Right forelimb (tissue), 1 donor: ENCODE measurements at places on chromosomes 4 and X.

GRCh38 chr4:75634951-75635350 is 4.6 kb upstream of the CDKL2 start:
- DNase-seq: no peak

GRCh38 chrX:96435378-96436035 is 249.1 kb upstream of the DIAPH2 start:
- no peak for DNase-seq

- DNase-seq: no peak
These were observed 334.6 kb upstream of the CPEB2 start for GRCh38 chr4:14667624-14668151.

- no peak for DNase-seq
These were observed 30.5 kb downstream of the ZBTB49 start for GRCh38 chr4:4320528-4320927.

DNA sequence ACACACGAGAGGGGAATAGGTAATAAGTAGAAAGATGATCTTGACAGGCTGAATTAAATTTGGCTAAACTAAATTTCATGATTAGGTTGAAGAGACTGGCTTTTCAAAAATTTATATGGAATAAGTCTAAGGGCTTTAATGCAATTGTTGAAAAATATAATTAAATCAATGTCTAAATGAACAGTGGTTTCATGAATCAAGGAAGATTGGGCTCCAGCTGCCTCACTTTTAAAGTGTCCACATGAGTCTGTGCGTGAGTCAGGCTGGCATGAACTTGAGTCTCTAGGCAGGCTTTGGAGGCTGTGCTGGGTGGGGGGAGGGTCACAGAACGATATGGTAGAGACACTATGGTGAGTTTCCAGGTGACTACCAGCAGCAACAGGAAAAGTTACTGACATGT is 111.9 kb downstream of the SORBS2 start:
- no peak for DNase-seq

DNA sequence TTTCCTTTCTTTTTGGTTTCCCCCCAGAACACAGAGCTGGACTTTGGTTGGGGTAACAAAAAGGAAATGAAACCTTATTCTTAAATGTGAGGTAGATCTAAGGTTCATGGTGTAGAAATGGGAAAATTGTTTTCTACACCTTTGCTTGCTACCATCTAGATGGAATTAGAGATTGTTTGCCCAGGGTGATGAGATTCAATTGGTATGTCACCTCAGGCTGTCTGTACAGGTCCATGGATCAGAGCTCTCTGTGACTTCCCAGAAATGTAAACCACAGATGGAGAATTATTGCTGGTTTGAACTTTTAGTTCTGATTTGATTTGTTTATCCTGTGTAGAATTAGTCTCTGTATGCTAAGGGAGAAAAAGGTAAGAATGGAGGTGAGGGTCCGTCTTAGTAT is 146.7 kb downstream of the PCDH7 start:
- DNase-seq: no peak

- DNase-seq: no peak
These were observed 148.1 kb downstream of the NWD2 start for GRCh38 chr4:37392521-37393255.

DNA sequence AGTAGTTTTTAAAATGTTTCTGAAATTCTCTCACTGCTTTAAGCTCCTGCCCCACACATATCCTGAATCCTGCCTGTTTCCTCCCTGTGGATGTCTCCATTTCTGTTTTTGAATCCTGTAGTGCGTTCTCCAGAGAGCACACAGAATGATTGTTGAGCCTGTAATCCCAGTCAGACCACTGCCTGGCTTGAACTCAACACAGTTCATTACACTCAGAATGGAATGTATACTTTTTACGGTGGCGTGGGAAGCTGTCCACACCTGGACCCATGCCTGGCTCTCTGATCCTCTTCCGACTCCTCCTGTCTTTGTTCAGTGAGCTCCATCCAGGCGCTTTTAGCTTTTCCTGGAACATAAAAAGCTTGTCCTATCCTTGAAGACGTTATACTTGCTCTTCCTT is 1217.0 kb upstream of the PRKX start:
- no peak for DNase-seq

DNA sequence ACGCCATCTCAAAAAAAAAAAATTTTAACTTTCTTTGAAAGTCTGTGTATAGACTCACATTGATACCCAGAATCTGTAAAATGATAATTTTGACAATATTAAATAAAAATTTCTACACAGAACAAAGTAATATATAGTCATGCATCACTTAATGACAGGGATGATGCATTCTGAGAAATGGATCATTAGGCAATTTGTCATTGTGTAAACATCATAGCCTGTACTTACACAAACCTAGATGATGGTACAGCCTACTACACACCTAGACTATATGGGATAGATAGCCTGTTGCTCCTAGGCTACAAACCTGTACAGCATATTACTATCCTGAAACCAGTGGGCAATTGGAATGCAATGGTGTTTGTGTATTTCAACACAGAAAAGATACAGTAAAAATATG is 107.7 kb downstream of the BLTP1 start:
- no peak for DNase-seq

DNA sequence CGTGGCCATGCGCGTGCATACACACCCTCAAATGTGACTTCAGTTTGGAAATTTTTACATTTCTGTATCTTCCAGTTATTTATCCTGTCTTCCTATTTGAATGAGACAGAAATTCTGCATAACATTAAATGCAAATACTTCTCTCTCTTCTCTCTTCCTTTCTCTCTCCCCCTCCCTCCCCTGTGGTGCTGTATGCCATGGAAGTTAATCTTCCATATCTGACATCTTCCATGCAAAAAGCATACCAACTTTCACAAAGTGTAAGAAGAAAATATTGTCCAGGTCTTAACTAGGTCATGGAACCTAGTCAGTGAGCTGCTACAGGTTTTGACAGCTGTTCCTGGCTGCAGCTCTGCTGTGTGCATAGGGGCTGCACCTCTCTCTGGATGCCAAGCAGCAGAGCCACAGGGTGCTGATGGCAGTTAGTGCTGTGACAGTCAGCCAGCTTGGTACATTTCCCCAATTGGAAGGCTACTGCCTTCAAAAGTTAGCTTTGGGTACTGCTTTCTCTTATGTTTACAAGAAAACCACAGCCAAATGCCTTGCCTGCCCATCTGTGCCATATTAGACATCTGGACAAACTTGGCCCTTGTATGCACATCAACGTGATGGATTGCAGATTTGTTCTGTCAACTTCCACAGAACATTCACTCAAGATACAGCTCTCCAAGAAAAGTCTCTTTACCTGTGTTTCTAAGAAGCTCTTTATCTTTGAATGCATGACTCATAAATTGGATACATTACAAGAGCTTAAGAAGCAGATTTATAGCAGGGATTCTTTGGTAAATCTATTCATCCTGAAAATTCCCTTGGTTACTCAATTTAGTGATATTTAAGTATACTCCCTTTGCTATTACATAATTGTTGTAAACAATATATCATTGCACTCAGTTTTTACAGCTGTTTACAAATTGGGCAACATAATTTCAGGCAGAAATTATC is 623.8 kb downstream of the EPHA5 start:
- DNase-seq: no peak

- peak; percentile 67 for DNase-seq
These were observed at the start of gene RBM47 for GRCh38 chr4:40629401-40630334. Gene RBM47, minus strand, starts transcription at chr4:40629864. Its CDS starts 190,971 bp downstream, at chr4:40438893.

- no peak for DNase-seq
These were observed 8.8 kb downstream of the INTU start for GRCh38 chr4:127641524-127641923.

GRCh38 chr4:108450236-108450898 is 170.0 kb upstream of the RPL34 start:
- no peak for DNase-seq

GRCh38 chr4:10083331-10083771 is 33.2 kb downstream of the WDR1 start:
- peak; percentile 20 for DNase-seq

GRCh38 chr4:124879195-124879594 is 166.7 kb upstream of the ANKRD50 start:
- no peak for DNase-seq

DNA sequence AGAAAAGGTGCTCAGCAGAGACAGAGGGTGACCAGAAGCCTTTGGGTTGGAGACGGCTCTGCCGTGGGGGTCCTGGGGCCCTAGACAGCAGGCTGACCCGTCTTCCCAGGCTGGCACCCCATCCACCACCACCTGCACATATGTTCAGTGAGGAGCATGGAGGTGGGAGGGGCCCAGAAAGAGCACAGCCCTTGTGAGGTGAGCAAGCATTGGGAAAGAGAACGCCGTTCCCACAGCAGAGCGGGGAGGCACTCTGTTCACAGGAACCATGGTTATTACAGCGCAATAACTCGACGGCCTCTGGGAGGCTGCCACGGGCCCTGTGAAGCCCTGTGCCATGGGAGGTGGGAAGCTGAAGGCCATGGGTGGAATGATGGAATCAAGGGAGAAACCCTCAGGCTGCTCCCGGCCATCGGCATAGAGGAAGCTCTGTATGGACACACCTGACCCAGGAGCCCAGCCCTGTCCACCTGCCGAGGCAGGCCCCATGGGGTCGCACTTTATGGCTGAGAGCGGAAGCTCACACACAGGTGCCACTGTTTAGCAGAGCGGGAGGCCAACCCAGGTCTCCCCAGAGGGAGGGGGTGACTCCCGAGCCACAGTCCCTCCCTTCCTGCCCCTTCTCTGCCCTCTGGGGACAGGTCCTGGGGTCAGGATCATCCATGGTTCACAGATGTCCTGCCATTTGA is 93.5 kb upstream of the AFAP1 start:
- DNase-seq: no peak

DNA sequence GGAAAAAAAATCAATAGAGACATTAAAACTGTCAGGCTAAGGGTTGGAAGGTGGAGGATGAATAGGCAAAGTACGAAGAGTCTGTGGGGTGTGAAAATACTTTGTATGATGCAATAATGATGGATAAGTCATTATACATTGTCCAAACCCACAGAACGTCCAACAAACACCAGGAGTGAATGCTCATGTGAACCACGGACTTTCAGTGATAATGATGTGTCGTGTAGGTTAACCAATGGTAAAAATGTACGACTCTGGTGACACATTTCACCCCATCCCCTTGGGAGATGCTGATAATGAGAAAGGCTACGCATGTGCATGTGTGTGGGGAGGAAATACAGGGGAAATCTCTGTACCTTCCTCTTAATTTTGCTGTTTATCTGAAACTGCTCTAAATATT is 665.2 kb downstream of the FAT4 start:
- DNase-seq: no peak

DNA sequence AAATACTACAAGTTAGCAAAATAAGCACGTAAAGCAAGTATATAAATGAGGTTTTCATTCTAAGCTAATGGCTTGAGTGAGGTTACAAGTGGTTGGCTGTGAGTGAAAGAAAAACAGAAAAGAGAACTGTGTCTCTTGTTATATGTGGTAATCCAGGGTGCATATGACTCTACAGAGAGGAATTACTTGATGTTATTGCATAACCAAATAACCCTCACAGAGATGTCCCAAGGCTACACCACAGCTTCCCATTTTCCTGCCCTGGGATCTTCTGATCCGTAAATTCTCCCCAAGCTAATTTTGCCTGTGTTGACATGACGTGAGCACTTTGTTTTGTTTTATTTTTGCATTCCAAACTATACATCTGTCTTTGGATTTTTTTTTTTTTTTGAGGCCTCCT is 470.0 kb upstream of the INTU start:
- no peak for DNase-seq

GRCh38 chr4:139776235-139776634 is 110.6 kb downstream of the MGST2 start:
- DNase-seq: no peak

DNA sequence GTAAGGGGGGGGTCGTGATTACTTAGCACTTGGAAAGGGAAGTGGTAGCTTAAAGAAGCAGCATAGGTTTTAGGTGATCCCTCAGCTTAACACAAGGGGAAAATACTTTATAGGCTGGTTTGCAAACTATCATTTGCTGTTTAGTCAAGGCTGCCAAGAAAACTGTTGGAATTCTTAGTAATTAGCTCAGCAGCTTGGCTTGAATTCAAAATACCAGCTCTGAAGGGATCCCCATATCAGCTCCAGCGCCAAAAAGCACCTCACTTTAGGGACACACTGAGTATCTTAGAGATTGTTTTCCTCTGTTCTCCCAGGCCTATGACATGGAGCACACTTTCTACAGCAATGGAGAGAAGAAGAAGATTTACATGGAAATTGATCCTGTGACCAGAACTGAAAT is 8.8 kb downstream of the TNMD start:
- no peak for DNase-seq

GRCh38 chrX:76821276-76821675 is 393.8 kb downstream of the MAGEE1 start:
- no peak for DNase-seq

DNA sequence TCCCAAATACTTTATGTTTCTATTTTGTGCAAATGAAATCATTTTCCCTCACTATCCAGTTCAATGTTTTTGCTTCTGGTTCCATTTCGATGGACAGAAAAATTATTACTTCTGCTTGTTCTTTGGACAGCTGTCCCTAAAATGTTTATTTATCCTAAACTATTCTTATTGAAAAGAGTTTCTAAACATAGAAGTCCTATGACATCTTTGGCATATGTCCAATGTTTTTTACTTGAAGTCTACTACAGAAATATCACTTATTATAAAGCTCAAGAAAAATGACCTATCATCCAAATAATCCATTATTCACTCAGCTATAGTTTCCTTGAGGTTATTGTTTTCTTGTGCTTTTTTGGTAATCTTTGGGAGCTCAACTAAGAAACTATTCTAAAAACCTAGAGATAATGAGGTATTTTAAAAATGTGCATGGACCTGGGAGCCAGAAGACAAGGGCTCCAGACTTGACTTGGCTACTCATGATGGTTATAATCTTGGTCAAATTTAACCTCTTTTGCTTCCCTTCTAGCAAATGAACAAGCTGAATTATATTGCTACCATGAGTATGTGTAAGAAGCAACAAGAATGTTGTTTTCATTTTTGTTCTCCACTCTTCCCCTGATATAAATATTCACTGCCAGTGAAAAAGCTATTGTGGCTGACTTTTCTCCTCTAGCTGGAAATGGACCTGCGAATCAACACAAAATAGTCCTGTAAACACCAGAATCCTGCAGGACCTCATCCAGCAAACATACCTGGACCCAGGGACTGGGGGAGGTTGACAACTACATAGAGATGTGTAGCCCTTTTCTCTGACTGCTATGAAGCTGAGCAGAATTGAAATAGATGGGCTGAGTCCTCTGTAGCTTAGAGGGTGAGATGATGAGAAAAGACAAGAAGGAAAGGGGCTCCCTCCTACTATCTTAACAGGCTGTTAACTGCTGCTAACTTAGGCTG is 137.4 kb downstream of the FRYL start:
- no peak for DNase-seq

DNA sequence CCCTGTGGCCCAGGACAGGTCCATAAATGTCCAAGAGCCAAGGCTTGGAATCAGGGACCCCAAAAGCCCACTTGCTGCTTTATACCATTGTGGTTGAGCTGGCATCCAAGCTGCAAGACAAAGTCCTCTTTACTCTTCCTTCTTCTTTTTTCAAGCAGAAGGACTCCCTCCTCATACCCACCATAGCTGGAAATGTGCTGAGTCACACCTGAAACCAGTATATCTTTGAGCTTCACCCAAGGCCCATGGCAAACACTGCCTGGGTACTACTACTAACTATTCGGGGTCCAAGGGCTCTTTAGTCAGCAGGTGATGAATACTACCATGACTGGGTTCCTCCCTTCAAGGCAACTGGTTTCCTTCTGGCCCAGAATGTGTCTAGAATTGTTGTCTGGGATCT is 37.3 kb upstream of the NMU start:
- no peak for DNase-seq

- no peak for DNase-seq
These were observed 581 bp downstream of the DNAJB14 start for GRCh38 chr4:99945718-99946355.
